NCI-H226 (cell line): ENCODE measurements at places on chromosomes 1 and 21.

GRCh38 chr1:1262071-1262470 lies 11.6 kb downstream of the UBE2J2 start:
- no peak for DNase-seq

DNA sequence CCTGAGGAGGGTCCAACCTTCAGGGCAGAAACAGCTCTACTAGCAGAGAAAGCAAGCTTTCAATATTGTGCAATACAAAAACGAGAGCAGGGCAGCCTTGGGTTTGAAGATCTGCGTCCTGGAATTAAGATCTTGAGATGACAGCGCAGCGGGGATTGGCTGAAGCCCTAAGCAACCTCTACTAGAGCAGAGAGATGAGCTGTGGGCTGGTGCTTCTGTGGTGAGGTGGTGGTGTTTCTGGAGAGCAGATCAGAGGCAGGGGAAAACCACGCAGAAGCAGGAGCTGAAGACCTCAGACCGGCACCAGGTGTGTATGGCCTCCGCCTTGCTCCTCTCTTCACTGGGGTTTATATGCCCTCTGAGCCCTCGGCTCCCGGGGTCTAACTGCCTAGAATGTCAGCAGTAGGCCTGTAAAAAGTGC lies 12.5 kb downstream of the TRAF3IP3 start:
- no peak for DNase-seq

GRCh38 chr1:240794046-240794843 lies 182.3 kb upstream of the GREM2 start:
- no peak for DNase-seq

- peak; percentile 34 for DNase-seq
Observed at GRCh38 chr1:145918992-145919939, 749 bp upstream of the PEX11B start.

GRCh38 chr1:68558321-68559026 lies 61.6 kb upstream of the DEPDC1 start:
- no peak for DNase-seq

GRCh38 chr1:7218210-7218832 lies 433.1 kb downstream of the CAMTA1 start:
- no peak for DNase-seq

GRCh38 chr1:244065960-244066388 lies 14.9 kb downstream of the ZBTB18 start:
- DNase-seq, result peak; percentile 74

DNA sequence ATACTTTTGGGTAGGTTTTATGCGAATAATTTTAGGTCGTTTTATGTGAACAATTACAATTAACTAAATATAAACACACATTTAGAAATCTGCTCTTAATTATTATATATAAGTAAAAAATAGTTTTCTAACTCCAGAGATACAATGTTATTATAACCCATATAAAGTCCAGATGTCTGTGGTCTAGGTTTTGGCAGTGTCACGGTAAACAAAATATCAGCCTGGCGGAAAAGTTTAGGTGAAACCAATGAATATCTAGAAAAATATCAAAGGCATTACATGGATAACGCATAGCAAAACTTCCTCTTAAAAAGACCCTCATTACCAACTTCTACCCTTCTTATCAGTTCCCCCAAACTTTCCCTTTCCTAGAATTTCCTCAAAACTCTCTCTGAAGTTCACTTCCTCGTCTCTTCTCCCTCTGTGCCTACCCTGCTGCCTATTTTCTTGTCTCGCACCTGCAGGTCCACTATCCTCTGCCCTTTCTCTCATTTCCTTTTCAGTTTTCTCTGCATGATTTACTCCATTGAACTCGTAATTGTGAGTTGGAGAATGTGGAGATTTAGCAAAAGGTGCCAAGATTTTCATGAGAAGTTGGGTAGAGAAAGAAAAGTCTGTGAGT lies 21.8 kb downstream of the VTCN1 start:
- DNase-seq, result no peak

DNA sequence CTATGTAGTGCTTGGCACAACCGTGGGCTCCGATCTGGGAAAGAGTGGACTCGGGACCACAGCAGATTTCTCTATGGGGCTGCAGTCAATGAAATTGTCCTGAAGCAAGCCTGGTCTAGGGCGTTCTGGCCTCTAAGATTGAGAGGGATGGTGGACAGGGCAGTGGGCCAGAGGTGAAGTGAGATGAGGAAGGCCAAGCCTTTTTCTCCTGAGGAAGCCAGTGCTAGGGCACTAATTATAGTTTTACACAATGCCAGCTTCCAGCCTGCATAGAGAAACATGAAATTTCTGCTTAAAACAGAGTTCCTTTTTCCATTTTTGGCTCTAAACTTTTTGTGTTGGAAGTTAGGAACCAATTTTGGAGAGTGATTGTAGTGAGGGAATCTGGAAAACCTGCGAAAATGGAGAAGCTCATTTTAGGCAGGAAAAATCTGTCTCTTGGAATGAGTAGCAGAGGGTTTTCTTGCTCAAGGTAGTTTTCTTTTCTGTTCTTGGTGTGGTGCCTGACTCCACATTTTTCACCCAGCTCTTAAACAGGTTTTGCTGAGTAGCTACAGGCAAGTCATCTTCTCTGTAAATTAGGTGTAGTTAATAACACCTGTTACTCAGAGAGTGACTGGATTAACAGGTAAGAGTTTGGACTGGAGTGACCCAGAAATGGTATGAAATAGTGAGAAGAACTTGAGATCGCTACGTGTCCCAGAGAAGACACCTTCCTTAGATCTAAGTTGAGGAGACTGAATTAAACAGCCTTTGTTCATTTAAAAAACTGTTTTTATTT lies 22.1 kb downstream of the UCK2 start:
- no peak for DNase-seq

- DNase-seq, result peak; percentile 92
Observed at GRCh38 chr1:244092293-244092963, 41.3 kb downstream of the ZBTB18 start.

GRCh38 chr1:79839882-79840281 lies 833.4 kb upstream of the ADGRL4 start:
- DNase-seq, result no peak

- DNase-seq, result no peak
Observed at GRCh38 chr1:29676496-29676895, 440.2 kb downstream of the PTPRU start.

- DNase-seq, result peak; percentile 6
Observed at GRCh38 chr1:15100121-15100879, 53.2 kb upstream of the TMEM51 start.

- no peak for DNase-seq
Observed at GRCh38 chr1:196142111-196142640, 466.1 kb downstream of the KCNT2 start.

DNA sequence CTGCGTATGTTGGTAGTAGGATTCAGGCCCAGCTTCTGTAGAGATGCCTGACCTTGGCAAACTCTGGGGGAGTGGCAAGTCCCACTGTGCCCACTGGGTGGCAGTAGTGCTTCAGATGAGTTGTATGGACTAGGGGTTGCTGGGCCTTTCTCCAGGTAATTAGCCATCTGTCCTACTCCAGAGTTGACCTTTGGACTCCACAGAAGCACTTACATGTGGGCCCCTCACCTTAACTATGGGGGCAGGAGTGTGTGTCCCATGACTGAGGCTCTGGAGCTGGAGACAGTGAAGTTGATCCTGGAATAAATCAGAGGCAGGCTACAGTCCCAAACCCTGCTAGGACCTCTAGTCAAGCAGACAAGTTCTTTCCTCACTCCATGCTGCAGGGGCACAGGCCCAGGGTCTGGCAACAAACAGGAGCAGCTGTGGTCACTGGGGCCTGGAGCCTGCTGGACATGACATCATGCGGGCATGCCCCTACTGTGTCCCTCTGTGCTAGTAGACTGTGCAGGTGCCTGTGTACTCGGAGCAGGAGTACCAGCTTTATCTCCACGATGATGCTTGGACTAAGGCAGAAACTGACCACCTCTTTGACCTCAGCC lies 4.6 kb downstream of the DMAP1 start:
- peak; percentile 36 for DNase-seq

GRCh38 chr1:107883562-107883961 lies 81.4 kb downstream of the VAV3 start:
- no peak for DNase-seq

GRCh38 chr1:46554597-46555381 lies 3.3 kb upstream of the KNCN start:
- DNase-seq, result no peak

GRCh38 chr1:6162773-6163172 lies 17.3 kb downstream of the CHD5 start:
- no peak for DNase-seq

- DNase-seq, result no peak
Observed at GRCh38 chr1:51621161-51621560, 4.3 kb downstream of the OSBPL9 start.

DNA sequence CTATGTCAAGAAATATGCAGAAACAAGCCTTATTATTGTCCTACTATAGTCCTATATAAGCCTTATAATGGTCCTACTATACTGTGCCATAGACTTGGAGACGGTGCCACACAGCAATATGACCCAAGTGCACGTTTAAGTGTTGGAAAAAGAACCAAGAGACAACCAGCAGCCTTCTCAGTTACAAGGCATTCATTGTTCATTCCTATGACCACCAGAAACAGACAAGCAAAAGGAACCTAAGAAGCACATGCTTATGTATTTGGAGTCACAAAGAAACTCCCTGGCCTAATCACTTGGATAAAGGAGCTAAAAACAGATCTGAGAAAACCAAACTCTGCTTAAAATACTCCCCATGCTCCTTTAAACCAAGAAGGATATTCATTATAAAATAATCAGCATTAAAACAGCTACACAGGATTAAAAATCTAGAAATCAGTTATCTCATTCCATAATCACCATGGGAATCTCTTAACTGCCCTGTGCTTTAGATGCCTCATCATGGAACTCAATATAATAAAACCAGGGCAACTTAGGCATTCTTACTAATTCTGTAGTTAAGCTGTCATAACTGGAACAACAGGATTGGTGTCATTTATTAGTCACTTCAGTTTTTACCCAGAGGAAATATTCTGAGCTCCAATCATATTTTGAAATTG lies 7.0 kb downstream of the COLGALT2 start:
- DNase-seq, result no peak

DNA sequence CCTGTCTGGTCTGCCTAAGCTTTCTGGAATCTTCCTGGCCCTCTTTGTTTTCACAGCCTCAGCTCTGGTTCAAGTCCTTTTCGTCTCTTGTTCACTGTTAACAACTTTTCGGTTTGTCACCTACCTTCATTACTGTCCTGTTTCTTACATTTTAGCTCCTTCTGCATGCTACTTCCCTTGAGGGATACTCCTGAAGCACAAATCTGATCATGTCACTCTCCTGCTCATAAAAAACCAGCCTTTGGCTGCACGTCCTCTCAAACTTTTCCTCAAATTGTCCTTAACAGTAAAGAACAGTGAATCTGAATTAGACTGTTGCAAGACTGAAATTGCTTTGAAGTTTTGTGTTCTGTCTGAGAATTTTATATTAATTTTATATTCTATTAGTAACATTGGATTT lies 3.3 kb downstream of the RAVER2 start:
- no peak for DNase-seq

DNA sequence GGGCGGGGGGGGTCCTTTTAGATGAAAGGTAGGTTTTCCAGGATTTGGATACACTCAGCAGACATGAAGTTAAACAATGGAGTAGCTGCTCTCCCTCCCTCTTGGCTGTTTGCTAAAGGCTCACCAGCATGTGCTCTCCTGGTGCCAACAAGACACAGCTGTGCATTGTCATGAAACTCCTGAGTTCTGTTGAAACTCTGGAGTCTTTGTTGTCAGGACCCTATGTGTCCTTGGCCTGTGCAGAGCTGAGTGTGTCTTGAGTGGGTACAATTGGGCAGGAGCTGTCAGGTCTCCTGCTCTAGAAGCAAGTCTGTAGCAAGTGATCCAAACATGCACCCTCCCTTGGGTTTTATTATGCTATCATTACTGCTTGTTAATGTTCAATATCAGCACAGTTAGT lies 12.7 kb downstream of the TBX19 start:
- DNase-seq, result no peak

DNA sequence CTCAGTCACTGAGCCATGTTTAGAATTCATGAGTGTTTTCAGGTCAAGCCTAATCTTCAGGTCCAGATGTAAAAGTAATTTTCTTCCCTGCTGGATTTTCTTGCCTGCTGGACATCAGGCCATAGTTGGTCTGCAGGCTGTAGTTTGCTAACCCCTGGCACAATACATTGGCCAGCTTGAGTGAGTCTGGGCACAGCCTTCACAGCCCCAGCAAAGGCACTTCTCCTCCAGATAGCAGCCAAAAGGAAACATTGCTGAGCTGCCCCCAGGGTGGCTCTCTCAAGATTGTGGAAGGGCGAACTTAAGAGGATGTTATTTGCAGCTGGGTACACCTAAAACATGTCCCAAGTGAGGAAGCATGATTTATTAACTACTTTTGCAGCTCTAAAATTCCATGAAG lies 126.8 kb downstream of the PIK3R3 start:
- no peak for DNase-seq

DNA sequence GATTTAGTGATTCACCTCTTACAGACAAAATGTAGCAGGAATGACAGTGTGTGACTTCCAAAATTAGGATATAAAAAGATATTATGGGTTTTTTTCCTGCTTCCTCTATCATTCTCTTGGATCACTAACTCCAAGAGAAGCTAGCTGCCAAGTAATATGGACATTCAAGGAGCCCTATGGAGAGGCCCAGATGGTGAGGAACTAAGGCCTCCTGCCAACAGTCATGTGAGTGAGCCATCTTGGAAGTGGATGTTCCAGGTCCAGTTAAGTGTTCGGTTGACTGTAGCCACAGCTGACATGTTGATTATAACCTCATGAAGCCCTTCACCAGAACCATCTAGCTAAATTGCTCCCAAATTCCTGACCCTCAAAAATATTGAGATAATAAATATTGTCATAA lies 38.8 kb downstream of the CD160 start:
- no peak for DNase-seq

- no peak for DNase-seq
Observed at GRCh38 chr1:18938707-18939070, 17.8 kb downstream of the IFFO2 start.

- DNase-seq, result no peak
Observed at GRCh38 chr1:213474054-213474453, 423.0 kb downstream of the RPS6KC1 start.

DNA sequence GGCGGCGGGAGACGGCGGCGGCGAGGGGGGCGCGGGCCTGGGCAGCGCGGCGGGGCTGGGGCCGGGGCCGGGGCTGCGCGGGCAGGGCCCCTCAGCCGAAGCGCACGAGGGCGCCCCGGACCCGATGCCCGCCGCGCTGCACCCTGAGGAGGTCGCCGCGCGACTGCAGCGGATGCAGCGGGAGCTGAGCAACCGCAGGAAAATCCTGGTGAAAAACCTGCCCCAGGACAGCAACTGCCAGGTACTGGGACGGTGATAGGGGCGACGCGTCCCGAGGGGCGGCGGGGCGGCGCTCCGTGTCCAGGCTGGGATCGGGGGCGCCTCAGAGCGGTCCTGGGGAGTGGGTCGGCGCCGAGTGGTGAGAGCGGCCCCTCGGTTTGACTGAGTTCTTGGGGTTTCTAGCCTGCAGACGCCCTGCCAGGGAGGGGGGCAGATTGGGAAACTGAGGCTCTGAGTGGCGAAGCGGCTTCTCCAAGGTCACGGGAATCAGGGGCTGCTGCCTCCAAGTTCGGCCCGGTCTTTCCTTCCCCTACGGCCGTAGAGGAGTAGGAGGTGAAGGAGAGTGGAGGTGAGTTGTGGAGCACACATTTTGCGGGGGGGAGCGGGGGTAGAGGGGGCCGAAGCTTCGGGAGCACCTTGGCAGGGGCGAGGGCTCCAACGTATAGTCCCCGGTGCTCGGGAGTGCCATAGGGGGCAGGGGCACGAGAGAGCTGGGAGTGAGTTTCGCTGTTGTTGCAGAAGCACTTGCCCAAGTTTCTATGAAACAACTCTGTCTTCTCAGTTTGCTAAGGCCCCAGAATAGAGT lies 508 bp downstream of the RAVER2 start:
- no peak for DNase-seq
